ENCODE measurements at places on chromosomes 12 and 14. TPM values are rescaled to one million over a fixed set of nuclear protein-coding genes. Genes with fewer than 3 reads are reported as not detected.

Gene SLC6A12
- 0.37 TPM for total RNA-seq

Gene ACRBP
- total RNA-seq, result 1.5 TPM

Gene RNASE3
- not detected for total RNA-seq

Gene KCNMB4
- total RNA-seq, result 0.37 TPM

Gene KRT86
- total RNA-seq, result 0.34 TPM

Gene DEGS2
- 0.16 TPM for total RNA-seq

Gene INHBC
- 0.14 TPM for total RNA-seq

Gene CCDC184
- total RNA-seq, result 0.34 TPM

Gene RD3L
- total RNA-seq, result not detected

Gene HOXC11
- total RNA-seq, result not detected

Gene TAS2R9
- not detected for total RNA-seq

Gene CLMN
- total RNA-seq, result 0.51 TPM

Gene PLEKHD1
- total RNA-seq, result not detected

Gene PLEKHG7
- total RNA-seq, result not detected

GRCh38 chr12:97560786-97561618 lies 98.4 kb downstream of the RMST start:
- DNase-seq, result no peak

GRCh38 chr12:68943848-68944247 lies 10.9 kb upstream of the CPM start:
- no peak for DNase-seq

GRCh38 chr12:115966376-115966775 lies 311.1 kb downstream of the MED13L start:
- no peak for DNase-seq

GRCh38 chr12:48765753-48766162 lies 23.1 kb downstream of the ADCY6 start:
- peak; percentile 20 for DNase-seq

GRCh38 chr14:22797017-22797917 lies 18.0 kb downstream of the SLC7A7 start:
- no peak for DNase-seq

DNA sequence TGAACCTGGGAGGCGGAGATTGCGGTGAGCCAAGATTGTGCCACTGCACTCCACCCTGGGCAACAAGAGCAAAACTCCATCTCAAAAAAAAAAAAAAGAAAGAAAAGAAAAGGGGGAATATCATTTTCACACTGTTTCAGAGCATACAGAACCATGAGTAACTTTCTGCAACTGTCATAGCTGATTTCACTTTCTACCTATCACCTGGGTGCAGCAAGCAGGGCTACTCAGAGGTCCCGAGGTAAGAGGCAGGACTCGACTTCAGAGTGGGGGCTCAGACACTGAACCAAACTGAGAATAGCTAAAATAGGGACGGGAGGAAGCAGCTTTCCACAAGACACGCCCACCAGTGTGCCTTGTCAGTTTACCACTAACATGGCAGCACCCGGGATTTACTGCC lies 29.8 kb downstream of the OR10P1 start:
- no peak for DNase-seq

DNA sequence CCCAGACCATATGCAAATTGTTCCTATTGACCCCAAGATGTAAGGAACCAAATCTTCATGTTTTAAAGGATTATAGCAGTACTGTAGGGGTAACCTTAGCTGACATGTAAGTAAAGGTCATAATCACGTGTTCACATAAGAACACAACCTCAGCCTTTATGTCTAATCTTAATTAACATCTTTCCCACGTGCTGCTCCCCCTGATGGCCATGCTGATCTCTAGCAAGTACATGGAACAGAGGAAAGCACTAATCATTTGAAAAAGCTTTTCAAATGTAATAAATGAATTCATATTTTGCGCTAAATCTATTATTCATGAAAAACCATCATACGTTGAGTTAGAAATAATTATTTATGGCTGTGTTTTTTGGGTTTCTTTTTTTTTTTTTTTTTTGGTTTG lies 30.5 kb upstream of the ITPR2 start:
- DNase-seq, result no peak

GRCh38 chr12:55760663-55761062 lies 17.7 kb downstream of the GDF11 start:
- DNase-seq, result no peak

DNA sequence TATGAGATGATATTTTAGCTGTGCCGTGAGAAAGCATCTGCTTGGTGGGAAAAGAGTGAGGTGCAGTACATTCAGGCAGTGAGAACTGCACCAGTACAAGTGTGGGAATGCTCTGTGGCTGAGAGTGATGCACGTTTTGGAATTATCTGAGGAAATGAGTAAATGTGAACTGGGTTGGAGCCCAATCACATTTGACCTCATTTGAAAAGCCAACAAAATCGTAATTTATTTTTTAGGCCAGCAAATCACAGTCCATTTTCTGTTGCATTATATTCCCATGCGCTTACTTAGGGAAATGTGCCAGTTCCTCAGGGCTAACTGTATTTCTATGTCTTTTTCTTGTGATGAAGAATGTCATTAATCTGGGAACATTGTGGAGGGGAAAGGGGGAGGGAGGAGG lies 77.3 kb downstream of the SNAPC1 start:
- no peak for DNase-seq

- no peak for DNase-seq
Observed at GRCh38 chr12:7344833-7345606, 41.1 kb downstream of the ACSM4 start.

DNA sequence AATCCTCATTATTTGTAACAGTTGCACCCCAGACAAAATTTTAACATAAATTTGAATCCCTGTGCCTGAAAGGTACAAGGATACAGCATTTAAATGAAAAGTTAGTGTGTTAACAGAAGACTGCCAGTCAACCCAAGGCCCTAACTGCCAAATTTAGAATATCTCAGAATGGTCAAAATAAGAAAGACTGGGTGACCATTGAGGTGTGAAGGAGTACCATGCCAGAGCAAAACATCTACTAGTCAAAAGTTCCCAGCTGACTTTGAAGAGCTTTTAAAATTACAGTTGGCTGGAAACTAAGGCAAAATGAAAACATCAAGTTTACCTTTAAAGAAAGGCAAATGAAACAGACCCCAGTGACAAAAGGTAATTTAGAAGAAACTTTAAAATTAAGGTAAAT lies 18.4 kb downstream of the SAV1 start:
- no peak for DNase-seq

GRCh38 chr14:99183311-99183710 lies 88.7 kb downstream of the BCL11B start:
- DNase-seq, result no peak

- no peak for DNase-seq
Observed at GRCh38 chr12:29208936-29209701, 60.0 kb downstream of the FAR2 start.

DNA sequence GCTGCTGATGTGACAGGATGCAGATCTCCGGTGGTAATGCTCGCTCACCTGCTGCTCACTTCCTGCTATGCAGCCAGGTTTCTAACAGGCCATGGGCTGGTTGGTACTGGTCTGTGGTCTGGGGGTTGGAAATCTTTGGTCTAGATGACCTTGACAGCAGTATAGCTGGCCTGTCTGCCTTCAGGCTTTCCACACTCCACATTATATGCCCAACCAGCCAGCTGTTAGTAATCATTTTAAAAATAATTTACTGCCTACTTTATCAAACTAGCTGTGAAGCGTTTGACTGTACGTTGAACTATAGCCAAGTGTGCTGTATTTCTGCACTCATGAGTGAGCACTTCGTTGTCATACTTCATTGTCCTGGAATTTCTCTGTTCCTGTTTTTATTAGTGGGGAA lies 424.0 kb upstream of the GARIN6 start:
- no peak for DNase-seq

DNA sequence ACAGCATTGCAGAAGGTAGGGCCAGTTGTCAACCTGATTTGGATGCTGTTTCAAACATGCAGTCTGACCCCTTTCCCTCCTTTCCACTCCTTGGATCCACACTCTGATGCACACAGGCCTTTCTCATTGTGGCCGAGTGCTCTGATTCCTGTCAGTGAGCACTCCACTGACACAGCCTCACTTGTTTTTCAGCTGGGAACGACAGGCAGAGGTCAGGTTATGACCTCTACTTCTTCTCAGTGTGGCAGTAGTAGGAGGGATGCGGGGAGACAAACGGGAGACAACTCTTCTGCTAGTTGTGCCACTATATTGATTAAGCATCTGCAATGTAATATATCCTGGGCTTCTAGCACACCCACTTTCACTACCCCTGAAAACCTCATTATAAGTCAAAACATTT lies 61.8 kb downstream of the DERA start:
- no peak for DNase-seq

DNA sequence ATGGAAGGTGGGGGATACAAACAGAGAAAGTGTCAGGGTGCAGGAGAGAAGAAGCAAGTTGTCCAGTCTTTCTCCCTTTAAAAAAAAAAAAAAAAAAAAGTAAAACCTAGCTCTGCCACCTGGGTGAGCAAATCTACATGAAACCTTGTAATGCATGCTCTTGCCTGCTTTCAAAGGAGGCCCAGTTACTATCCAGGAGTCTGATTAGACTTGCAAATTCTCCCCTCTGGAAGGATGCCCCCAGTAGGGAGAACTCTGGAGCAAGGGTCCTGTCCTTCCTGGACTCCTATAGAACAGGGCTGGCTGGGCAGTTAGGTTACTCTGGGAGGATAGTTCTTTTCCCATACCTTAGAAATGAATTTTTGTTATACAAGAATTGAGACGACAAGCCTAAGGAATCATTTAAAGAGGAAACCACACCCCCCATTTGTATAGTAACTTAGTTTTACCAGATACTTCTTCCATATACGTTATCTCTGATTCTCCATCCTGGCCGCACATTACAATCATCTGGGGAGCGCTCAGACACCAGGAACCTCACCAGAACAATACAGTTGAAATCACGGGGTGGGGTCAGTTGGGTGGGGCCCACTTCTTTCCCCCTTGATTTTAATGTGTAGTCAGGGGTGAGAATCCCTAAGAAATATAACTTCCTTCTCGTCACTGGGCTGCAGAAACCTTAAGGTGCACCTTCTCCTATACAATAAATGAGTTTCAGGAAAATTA lies 30.5 kb downstream of the RAB35 start:
- no peak for DNase-seq

GRCh38 chr12:32496946-32497345 lies 97.6 kb downstream of the FGD4 start:
- no peak for DNase-seq

GRCh38 chr12:130301559-130301958 lies 36.1 kb upstream of the PIWIL1 start:
- no peak for DNase-seq

DNA sequence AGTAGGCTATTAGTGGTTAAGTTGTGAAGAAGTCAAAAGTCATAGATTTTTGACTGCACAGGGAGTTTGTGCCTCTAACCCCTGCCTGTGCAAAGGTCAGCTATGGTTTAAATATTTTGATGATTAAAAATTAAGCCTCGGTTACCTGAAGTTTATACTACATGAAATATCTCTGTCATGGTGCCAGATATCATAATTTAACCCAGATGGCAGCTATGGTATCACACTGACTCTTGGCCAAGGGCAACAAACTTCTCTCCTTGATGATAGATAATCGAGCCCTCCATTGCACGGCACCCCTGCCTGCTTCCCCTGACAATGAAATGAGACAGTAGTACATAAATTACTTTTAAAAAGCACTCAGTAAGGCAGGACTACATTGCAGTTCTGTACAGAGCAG lies 80.8 kb downstream of the SLC35F4 start:
- no peak for DNase-seq

DNA sequence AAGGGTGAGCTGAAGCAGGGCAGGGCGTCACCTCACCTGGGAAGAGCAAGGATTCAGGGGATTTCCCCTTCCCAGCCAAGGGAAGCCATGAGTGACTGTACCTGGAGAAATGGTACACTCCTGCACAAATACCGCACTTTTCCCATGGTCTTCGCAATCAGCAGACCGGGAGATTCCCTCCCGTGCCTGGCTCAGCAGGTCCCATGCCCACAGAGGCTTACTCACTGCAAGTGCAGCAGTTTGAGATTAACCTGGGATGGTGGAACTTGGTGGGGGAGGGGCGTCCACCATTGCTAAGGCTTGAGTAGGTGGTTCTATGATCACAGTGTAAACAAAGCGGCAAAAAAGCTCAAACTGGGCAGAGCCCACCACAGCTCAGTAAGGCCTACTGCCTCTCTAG lies 11.0 kb upstream of the DHRS4 start:
- DNase-seq, result no peak

- DNase-seq, result no peak
Observed at GRCh38 chr12:89672589-89672979, 36.1 kb downstream of the ATP2B1 start.

GRCh38 chr14:60723116-60723906 lies 840 bp downstream of the SIX4 start:
- DNase-seq, result peak; percentile 11

GRCh38 chr12:88310666-88311065 lies 168.6 kb downstream of the TMTC3 start:
- DNase-seq, result no peak

DNA sequence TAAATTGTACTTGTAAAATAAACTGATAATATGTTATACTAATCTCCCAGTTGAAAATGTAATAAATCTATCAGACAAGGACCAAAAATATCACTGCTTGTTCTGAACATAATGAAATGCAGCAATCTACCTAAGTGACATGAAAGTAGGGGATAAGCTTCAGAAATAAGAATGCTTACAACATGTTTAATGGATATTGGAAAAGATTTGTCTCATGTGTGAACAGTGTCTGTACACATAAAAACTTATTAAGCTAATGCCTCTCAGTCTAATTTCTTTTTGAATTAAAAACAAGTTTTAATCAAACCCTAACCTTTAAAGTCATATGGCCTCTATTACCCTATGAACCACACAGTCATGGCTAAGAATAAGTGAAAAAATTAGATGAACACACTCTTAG lies 465.3 kb downstream of the MDGA2 start:
- DNase-seq, result no peak

- DNase-seq, result no peak
Observed at GRCh38 chr12:100460702-100461101, 13.0 kb upstream of the NR1H4 start.

- no peak for DNase-seq
Observed at GRCh38 chr12:100741084-100741711, 53.4 kb upstream of the ANO4 start.

DNA sequence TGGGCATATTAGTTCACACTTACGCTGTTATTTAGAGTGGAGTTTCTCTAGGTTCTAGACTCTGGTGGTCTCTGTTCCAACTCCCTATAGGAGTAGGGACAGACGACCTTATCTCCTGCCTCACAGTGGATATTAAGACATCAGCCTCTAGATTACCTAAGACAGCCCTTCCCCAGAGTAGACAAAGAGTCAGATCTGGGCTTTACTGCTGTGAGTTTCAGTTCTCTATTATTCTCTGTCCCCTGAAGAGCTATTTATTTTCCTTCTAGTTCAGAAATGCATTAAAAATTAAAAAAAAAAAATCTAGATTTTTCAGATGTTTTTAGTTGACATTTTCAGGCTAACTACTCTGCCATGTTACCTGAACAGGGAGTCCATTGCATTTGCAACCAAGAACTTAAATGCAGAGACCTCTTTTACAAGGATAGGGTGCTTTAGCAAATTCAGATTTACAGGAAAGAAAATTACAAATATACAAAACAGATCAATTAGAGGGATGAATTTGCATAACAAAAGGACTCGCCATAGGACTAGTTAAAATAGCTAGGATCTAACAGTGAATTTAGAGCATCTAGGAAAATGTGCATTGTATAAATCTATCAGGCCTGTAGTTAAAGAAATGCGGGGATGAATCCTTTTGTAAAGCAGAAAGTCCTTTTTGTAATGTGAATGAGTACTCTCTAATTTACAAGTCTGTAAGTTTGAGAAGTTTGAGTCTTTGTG lies 381.4 kb downstream of the APAF1 start:
- DNase-seq, result no peak
